Activated CD4-positive, alpha-beta T cell treated with anti-CD3 and anti-CD28 coated beads, Interleukin-2, amount 10 ng/mL, durations not matched to agents 7 days and 5 days (primary cell): ENCODE measurements at places on chromosomes 12 and 14. TPM values are rescaled to one million over a fixed set of nuclear protein-coding genes. Genes with fewer than 3 reads are reported as not detected.

The CARMIL3 gene
- total RNA-seq = 1.1 TPM

DNA sequence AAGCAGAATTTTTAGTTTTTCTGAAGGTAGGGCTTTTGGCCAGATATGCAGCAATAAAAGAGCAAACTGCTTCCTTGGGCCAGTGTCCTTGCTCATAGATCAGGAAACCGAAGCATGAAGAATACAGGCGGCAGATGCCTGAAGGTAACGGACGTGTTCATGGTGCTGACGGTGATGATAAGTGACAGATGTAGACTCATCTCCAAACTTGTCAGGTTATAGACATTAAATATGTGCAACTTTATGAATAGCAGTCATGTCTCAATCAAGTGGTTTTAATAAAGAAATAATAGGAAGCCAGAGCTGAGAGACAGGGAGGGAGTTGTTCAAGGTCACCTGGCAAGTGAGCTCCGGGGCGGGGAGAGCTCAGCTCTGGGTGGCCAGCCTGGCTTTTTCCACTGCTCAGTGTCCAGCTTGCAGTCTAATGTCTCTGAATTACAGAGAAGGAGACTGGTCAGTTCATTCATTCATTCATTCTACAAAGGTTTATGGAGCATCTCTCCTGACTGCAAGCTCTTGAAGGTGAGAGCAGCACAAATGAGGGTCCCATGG, 1.0 kb downstream of the SERPINA5 start:
- no peak for DNase-seq

DNA sequence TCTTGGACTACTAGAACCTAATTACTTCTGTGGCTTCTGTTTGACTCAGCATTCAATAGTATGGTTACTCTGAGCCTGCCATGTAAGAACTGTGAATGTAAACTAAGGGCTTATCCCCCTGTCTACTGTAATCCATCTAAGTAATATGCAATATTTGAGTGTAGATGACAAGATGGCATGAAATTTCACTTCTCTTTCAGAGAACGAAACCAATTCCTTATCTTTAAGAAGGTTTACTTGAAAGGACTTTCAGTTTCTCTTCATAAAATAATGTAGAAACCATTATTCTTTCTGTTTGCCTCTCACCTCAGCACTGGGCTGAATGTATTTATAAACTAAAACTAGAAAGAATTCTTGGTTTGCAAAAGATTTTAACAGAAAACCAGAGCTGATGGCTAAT, 60.4 kb upstream of the ARID2 start:
- peak; percentile 10 for DNase-seq

The NPFF gene
- total RNA-seq = not detected

DNA sequence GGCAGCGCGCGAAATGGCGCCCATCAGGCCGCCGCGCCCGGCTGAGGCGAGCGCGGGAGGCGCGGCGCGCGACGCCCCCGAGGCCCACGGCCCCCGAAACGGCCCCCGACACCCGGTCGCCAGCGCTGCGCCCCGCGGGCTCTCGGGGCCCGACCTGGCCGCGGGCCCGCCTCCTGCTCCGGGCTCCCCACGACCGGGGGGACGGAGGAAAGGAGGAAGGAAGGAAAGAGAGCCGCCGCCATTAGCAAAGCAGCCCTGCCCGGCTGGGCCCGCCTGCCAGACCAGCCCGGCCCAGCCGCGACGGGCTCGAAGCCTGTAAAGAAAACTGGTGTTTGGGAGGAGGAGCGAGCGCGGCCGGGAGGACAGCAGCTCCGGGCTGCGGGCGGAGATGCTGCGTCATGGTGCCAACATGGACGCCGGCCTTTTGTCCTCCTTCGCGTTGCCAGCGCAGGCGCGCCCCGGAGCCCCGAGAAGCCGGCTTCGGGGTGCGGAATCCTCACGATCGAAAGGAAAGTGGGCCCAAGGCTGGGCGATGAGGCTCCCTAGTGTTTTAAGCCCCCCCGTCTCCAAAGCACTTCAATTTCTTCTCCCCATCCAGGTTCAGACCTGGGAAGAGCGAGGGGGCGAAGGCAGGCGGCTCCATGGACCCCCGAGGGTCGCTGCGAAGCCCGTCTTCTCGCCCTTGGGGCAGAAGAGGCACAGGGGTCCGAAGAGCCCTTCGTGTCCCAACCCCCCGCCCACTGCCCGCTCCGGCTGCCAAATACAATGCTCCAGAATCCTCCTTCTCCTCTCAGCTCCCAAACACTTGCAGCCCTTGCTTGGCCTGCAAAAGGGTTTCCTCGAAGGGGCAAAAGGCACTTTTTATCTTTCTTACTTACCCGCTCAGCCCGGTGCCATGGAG, 2.9 kb upstream of the SETD1B start:
- DNase-seq = peak; percentile 72

The SUOX gene
- 2.4 TPM for total RNA-seq

DNA sequence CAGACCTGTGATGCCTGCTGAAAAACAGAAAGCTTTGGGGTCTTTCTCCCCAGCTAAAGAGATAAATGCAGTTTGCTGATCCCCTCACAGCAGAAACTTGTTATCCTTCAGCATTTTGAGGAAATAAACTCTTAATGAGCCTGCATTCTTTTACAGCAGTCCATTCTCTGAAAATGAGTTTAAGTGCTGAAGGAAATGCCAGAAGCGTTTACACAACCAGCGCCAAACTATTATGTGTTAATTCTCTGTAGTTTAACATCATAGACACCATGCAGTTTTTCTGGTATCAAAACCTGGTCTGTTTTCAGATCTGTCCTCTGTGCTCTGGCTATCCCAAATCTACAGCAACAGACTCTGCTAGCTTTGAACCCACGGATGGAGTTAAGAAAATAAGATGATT, 291.3 kb downstream of the NPAS3 start:
- no peak for DNase-seq
